ENCODE measurements at places on chromosomes 3 and 15.

- no peak for DNase-seq
Measured at GRCh38 chr3:71219744-71220638, 363.5 kb downstream of the FOXP1 start.

DNA sequence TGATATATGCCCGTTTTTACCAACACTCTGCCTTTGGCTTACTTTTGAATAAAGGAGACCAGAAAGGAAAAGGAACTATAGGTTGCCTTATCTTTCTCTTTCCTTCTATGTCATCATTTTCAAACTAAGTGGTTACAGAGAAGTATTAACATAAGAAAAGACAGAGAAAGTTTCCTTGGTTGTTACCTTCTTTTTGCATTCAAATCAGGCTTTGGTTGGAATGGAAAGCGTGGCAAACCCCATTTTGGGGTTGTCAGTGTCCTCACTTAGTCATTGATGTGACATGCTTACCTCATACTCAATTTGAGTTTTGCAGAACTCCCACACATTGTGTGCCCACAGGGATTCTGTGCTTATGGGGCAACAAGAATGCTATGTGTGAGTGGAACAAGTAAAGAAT lies 3.7 kb upstream of the THRB start:
- DNase-seq = no peak

DNA sequence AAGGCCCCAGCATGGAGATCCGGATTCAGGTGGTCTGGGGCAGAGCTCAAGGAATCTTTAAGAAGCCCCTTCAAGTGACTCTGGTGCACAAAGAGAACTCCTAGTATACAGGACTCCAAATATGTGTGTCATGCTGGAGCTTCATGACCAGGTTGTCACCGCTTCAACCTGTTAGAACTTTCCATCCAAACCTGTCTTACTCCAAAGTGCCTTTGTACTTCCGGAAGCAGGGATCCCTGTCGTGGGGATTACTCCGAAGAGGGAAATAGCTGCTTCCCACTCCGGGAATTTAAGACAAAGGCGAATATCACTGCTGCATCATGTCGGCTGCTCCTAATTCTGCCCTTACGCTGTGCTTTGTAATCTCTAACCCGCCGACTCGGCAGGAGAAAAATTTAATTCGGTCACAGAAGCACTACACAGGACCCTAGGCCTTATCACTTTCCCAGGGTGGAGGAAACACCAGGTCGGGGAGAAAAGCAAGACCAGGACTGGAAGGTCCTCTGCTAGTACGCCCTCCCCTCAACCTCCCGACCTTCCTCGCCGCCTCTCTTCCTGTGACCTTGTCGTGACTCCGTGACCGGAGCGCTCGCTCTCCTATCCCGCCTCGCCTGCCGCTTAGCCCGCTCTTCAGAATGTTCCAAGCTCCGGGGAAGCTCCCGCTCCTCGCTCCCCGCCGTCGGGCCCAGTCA lies 730 bp downstream of the HIGD1A start:
- no peak for DNase-seq

GRCh38 chr15:63887630-63888029 lies 53.9 kb upstream of the HERC1 start:
- DNase-seq = no peak

DNA sequence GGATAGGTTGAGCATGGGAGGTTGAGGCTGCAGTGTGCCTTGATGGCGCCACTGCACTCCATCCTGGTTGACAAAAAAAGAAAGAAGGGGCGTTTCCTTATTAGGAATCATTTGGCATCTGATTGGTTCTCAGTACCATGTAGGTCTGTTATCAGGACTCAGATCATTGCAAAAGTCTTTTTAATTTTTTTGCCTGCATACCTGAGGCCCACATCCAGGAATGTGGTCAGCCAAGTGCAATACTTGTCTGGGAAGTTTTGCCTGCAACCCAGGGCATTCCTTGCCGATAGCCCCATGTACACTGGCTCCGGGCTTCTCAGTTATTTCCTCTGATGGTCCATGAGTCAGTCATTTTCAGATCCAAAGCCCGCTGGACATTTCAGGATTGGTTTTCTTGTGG lies 50.1 kb upstream of the CRTC3 start:
- DNase-seq = no peak

DNA sequence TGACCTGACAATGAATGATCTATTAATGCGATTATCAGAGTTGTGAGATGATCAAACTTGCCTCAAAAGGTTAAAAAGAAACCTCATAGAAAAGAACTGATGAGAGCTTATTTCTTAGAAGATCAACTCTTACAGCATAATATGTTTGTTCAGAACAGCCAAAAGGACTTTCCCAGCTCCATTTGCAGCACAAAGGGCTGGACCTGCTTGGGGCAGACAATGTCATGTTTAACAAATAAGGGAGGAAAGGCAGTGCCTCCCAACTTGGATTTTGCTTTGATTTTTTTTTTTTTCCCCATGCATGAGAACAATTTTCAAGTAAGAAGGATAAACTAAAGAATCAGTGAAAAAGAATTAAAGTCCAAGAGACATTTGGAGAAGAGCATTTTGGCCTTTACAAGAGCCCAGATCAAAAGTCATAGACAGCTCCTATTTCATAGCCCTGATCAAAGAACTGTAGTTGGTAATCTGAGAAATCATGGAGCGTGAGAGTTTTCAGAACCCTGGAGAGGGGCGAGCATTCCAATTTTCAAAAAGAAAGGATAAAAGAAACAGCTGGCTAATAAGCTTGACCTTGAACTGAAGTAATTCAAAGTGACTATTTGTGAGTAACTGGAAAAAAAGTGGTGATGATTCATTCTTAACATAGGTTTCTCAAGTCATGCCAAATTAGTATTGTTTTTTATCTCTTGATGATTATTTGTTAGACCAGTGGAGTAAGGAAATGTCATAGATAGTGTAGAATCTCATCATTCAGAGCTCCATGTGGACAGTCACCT lies 136.0 kb upstream of the CFAP20DC start:
- DNase-seq = no peak

DNA sequence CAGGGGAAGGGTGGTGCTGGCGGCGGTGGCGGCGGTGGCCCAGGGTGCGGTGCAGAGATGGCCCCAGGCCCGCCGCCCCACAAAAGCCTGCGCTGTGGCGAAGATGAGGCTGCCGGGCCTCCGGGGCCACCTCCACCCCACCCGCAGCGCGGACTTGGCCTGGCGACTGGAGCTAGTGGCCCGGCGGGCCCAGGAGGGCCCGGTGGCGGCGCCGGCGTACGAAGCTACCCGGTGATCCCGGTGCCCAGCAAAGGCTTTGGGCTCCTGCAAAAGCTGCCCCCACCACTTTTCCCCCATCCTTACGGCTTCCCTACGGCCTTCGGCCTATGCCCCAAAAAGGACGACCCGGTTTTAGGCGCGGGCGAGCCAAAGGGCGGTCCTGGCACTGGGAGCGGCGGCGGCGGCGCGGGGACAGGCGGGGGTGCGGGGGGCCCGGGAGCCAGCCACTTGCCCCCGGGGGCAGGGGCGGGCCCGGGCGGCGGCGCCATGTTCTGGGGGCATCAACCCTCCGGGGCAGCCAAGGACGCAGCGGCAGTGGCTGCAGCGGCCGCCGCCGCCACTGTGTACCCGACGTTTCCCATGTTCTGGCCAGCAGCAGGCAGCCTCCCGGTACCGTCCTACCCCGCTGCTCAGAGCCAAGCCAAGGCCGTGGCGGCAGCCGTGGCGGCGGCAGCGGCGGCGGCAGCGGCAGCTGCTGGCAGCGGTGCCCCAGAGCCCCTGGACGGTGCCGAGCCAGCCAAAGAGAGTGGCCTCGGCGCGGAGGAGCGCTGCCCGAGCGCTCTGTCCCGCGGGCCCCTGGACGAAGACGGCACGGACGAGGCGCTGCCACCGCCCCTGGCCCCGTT lies 1.6 kb downstream of the SKOR1 start:
- no peak for DNase-seq

DNA sequence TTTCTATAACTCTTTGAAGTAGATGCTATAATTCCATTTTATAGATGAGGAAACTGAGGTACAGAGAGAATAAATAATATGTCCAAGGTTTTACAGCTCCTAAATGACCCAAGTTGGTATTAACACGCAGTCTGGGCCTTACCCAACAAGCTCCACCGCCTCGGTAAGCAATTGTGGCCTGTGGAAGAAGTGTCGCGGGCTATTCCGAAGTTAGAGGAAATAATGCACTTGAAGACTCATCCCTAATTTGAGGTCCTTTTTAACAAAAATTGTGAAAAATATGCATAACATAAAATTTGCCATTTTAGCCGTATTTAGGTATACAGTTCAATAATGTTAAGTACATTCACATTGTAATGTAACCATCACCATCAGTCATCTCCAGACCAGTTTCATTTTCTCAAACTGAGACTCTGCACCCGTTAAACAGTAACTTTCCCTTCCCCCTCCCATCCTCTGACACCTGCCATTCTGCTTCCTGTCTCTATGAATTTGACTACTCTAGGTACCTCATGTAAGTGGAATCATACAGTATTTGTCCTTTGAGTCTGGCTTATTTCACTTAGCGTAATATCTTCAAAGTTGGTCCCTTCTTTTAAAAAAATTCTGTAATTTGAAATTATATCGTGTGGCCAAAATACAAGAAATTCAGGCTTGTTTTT lies 18.2 kb downstream of the IDH3A start:
- DNase-seq = no peak

DNA sequence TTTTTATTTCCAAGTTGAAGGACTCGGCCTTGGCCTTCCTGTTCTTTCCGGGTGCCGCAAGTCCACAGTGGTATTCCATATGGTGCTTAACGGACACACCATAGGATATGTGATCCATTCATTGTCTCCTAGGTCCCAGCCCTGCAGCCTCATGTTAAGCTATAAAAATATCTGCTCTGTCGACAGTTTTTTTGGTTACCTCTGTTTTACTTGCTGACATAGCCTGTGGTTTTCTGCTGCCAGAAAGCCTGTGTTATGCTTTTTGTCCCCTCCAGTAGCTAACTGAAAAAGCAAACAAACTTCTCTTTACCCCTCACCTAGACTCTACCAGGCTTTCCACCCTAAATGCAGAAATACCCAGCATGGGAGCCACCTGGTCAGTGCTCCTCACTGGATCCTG lies 5.3 kb downstream of the INAFM2 start:
- DNase-seq = no peak

DNA sequence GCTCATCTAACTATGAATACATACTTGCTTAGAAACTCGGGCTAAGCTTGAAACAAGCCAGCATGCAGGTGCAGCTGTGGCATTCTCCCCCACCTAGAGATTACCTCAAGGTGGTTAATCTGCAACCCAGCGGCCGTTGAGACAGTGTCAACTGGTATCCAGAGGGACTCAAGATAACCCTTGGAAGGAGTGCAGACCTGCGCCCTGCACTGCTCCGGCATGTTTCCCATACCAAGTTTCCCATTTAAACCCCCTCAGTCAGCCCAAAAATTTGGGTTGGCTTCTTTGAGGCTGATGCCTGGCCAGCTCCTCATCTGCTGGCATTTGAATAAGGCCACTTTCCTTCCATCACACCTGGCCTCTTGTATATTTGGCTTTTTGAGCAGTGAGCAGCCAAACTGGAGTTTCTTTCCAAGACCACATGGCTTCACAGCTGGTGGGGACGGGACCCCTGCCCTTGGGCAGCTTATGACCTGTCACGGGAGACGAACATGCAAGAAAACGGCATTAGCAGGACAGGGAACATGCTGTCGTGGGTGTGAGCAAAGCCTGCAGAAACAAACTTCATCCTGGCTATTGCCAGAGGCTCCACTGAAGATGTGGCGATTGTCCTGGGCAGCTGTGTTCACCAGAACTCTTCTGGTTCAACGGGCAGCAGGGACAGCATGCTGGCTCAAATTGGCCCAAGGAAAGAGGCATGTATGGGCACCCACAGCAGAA lies 98.2 kb downstream of the PLXNA1 start:
- DNase-seq = no peak

- DNase-seq = no peak
Measured at GRCh38 chr15:67161412-67161811, 93.0 kb downstream of the AAGAB start.

DNA sequence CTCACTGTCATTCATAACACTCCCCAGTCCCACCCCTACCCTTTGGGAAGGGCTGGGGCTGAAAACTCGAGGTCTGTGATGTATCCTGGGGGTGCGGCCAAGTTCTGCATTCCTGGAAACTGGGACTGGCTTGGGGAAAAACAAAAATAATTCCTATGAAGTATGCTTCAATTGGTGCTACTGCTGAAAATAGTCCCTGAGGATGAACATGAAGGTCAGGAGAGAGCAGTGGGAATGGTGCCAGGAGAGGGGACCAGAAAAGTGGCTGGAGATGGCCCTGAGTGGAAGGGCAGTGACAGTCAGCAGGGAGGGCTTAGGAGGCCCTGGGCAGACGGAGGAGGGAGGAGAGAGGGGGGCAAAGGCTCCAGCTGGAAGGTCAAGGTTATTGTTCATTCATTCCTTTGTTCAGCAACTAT lies 4.8 kb upstream of the ISLR start:
- no peak for DNase-seq

DNA sequence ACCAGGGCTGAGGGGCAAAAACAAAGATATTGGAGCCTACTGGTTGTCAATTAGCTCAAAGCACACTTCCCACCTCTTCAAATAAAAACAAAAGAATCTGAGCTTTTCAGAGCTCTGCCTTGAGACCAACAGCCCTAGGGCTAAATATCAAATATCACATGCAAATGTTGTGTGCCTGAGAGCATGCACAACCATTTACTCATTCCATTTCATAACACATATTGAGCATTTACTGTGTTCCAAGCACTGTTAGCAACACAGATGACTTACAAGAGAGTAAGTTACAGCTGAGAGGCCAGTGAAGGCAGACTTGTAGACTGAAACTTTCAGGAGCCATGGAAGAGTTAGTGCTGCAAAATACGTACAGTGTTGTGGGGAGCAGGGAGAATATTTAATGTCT lies 222.4 kb downstream of the CPNE4 start:
- no peak for DNase-seq

GRCh38 chr3:134833453-134834163 lies 38.5 kb downstream of the EPHB1 start:
- no peak for DNase-seq

DNA sequence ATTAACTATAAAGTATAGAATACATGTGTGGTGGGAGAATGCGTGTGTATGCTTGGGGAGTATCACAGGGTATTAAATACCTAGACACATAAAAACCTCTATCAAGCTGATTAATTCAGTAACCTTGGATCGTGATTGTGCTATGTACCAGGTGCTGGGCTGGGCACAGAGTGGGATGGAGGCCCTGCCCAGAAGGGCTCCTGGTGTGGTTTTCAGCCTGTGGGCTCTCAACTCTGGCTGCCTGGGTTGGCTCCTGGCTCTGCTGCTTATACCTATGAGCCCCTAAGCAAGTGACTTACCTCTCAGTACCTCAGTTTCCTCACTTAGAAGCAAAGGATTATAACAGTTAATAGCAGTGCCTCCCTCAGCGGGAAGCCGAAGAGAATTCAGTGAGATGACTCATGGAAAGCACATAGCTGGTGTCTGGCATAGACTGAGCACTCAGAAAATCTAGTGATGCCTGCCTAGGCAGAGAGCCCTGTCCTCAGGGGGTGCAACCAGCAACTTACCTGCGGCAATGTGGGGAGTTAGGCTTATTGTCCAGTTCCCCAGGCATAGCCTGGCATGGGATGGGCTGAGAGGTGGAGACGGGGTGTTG lies 90.6 kb upstream of the MYZAP start:
- no peak for DNase-seq

GRCh38 chr3:183265834-183266417 lies 12.9 kb downstream of the B3GNT5 start:
- DNase-seq = no peak

Measured in iPS DF 6.9 (cell line).